ENCODE measurements at places on chromosomes 13 and 19.
A peak's percentile ranks its signal among the peaks of the same experiment; 100 is the strongest.

- no peak for DNase-seq
These were observed 105.4 kb upstream of the ZNF98 start for GRCh38 chr19:22527554-22527953.

DNA sequence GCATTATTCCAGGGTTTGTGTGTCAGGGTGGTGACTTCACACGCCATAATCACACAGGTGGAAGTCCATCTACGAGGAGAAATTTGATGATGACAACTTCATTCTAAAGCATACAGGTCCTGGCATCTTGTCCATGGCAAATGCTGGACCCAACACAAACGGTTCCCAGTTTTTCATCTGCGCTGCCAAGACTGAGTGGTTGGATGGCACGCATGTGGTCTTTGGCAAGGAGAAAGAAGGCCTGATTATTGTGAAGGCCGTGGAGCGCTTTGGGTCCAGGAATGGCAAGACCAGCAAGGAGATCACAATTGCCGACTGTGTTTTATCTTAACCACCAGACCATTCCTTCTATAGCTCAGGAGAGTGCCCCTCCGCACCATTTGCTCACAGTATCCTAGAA lies 18.2 kb upstream of the SLC25A30 start:
- DNase-seq: no peak

DNA sequence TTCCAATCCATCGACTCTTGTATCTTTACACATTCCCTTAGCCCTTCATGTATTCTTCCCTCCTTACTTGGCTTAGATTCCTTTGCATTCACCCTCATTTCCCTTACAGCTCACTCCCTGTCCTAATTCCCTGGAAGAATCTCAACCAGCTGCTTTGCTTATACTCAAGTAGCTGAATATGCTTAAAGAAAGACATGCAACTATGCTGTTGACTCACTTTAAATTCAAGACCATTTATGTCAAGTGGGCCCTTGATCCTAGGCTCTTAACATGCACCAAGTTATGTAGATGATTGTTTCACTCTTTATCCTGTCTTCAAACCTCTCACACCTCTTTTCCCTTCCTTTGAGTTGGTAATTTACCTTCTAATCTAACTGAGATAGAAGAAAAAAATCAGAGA lies 7.4 kb downstream of the CCDC122 start:
- no peak for DNase-seq

- DNase-seq: peak; percentile 39
These were observed 1.3 kb upstream of the BSG start for GRCh38 chr19:570937-571565.

DNA sequence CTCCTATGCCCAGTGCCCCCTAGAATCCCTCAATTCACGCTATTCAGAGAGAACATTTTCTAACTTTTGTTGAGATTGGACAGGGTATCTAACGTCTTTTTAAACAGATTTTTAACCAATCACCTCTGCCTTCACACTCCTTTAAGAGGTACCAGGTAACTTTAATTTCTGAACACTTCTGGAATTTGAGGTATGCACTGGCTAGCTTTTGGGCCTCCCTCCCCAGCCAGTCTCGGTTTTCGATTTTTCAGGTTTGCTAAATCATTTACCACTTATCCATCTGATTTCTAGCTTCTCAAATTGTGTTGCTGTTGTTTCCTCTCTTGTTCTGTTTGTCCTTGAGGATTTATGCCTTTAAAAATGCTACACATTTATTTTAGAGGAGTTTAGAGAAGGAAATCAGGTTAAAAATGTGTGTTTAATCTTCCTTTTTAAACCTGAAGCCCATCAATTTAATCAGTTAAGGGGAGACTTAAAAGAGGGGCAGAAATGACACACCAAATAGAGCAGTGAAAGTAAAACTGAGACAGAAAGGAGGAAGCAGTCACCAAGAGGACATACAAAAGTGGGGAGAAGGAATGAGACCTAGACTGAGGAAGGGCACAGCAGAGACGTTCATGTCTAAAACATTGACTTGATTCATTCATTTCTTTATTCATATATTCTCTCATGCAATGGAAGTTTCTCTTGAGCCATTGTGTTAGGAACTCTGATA lies 139.6 kb upstream of the HTR2A start:
- no peak for DNase-seq

DNA sequence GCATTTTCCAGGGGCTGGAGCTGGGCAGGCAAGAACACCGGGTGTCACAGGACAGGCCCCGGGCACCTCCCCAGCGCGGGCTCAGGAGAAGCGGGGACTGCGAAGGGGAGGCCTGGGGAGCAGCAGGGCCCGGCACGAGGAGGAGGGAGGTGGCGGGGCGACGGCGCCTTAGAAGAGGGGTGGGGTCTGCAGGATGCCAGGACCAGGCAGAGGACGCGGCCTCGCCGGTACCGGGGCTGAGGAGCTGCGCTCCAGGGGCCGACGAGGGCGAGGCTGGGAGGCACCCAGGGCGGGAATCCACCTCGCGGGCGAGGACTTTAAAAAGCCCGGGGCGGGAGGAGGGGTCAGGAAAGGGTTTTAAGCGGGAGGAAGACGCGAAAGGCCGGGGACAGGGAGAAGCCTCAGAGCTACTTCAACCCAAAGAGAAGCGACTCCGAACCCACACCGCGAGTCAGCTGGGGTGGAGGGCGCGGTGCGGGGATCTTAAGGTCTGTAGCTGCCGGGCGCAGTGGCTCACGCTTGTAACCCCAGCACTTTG lies 665 bp downstream of the ZNF347 start:
- DNase-seq: peak; percentile 18

DNA sequence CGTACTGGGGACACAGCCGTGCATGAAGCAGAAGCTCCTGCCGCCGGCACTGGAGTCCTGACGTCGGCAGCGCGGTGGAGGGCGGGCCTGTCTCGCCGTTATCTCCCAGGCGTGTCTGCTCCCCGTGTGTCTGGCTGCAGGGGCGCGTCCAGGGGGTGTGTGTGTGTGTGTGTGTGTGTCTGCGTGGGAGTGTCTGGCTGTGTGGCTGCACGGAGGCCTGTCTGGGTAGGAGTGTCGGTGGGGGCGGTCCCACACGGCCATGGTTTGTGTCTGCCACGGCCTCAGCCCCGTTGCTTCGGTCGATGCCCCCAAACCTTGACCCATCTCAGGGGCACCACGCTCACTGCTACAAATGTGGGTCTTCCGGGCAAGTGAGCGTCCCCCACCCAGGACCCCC lies 18.3 kb downstream of the ARID3A start:
- no peak for DNase-seq

Data from T-helper 2 cell treated with Interferon-gamma antibody and Interleukin-4, amounts not matched to agents 5 μg/mL and 100 μg/mL, for 36 hours (primary cell).